ENCODE measurements at places on chromosomes 4 and X. TPM values are rescaled to one million over a fixed set of nuclear protein-coding genes. Genes with fewer than 3 reads are reported as not detected.

CSAG3 gene
- total RNA-seq = not detected

BEND4 gene
- 0.51 TPM for total RNA-seq

- H3K4me3 ChIP-seq = no peak overlapping the region
- no peaks in the 10 kb centered on the region for H3K36me3 ChIP-seq
- no peaks in the 10 kb centered on the region for H3K27me3 ChIP-seq
- DNase-seq = peak; percentile 76
Measured at GRCh38 chr4:7101692-7102515, 34.0 kb upstream of the GRPEL1 start.

DNA sequence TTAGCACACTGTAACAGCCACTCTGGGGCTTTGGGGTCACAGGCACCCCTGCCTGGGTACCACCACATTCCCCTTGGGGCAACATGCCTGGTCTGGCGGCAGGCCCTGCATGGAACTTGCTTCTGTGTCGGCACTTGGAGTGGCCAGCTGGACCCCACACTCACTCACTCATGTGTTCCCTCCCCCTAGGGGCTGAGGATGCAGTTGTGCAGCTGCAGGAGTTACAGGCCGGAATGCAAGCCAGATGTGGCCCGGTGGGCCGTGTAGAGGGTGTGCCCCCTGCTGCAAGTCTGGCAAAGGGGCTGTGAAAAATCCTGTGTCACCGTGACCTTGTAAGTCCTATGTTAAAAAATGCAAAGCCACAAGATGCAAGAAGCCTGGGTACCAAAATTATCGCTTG is 34.2 kb downstream of the ATXN3L start:
- H3K4me3 ChIP-seq = no peak overlapping the region
- H3K36me3 ChIP-seq = no peaks in the 10 kb centered on the region
- no peak for DNase-seq

DNA sequence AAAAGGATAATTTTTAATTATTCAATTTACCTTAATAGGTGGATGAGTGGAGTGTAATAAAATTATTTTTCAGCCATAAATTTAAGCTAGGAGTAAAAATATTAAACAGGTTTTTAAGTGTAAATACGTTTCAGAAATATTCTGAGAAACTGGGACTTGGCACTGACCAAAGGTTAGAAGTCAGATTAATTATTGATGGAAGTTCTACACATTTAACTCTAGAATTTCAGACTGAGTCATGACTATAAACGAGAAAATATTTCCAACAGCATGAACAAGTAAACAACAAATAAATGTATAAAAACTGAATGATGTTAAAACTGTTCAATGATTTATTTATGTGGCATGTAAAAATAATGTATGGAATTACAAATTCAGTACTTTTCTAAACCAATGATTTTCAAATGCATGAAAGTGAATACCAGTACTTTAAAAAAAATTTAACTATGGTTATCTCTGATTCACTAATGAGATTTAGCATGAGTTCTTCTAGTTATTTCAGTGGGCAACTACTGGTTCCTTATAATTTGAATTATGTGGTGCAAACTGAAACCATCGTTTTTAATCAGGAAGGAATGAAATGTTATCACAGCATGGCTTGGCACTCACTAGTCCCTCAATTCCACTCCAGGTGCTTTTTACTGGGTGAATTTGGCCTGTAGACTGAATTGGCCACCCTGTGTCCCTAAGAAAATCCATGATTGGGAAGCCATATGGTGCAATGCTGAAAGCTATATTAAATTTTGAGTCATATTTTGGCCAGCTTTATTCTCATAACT is 244.2 kb downstream of the FSTL5 start:
- no peaks in the 10 kb centered on the region for H3K36me3 ChIP-seq
- H3K27ac ChIP-seq = no peak overlapping the region
- no peaks in the 10 kb centered on the region for H3K4me1 ChIP-seq

DNA sequence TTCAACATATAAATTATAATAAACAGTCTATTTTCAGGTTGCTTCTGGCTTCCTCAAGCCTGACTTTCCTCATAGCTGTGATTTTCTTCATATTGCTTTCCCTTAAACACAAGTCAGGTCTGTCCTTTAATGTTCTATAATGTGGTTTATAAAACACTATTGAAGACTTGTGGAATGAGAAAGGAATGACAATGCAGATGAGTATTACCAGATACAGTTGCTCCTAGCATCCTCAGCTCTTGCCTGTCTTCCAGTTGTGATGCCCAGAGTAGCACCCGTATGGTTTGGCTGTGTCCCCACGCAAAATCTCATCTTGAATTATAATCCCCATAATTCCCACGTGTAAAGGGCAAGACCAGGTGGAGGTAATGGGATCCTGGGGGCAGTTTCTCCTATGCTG is 265.7 kb upstream of the BOD1L1 start:
- no peak overlapping the region for H3K4me3 ChIP-seq
- peaks cover 5% of the 10 kb centered on the region for H3K4me1 ChIP-seq
- H3K27me3 ChIP-seq = no peaks in the 10 kb centered on the region
- H3K27ac ChIP-seq = no peak overlapping the region
- no peaks in the 10 kb centered on the region for H3K36me3 ChIP-seq

- no peak overlapping the region for H3K4me3 ChIP-seq
- no peaks in the 10 kb centered on the region for H3K27me3 ChIP-seq
- no peak overlapping the region for H3K27ac ChIP-seq
- peaks cover 3% of the 10 kb centered on the region for H3K4me1 ChIP-seq
- no peaks in the 10 kb centered on the region for H3K36me3 ChIP-seq
Measured at GRCh38 chr4:37758226-37758625, 68.3 kb upstream of the PGM2 start.

GRCh38 chr4:25663781-25664180 is 8.1 kb downstream of the SLC34A2 start:
- no peaks in the 10 kb centered on the region for H3K27me3 ChIP-seq
- peak; percentile 35 for DNase-seq
- H3K4me1 ChIP-seq = no peaks in the 10 kb centered on the region
- H3K4me3 ChIP-seq = no peak overlapping the region
- H3K36me3 ChIP-seq = no peaks in the 10 kb centered on the region

DNA sequence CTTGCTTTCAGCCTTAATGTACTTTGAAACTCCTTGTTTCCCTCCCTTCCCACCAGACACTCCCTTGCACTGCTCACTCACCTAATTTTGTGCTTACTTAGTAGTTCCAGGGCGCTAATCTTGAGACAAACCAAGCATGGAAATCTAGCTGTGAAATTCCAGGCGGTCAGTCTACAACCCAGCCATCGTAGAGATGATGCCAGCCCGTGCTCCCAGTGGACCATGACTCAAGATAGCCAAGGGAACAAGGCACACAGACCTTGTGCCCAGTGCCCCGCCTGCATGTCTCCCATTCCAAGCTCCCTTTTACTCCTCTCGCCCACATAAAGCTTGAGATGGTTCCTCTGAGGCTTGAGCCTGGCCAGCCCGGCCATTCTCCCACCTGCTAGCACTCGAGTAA is 11.1 kb downstream of the TREX2 start:
- no peaks in the 10 kb centered on the region for H3K27me3 ChIP-seq
- H3K36me3 ChIP-seq = no peaks in the 10 kb centered on the region

- no peak overlapping the region for H3K27ac ChIP-seq
- no peaks in the 10 kb centered on the region for H3K4me1 ChIP-seq
- no peak overlapping the region for H3K4me3 ChIP-seq
- no peaks in the 10 kb centered on the region for H3K27me3 ChIP-seq
Measured at GRCh38 chr4:26238426-26238777, 82.4 kb upstream of the RBPJ start.

GRCh38 chr4:121771869-121772268 is 6.9 kb upstream of the SMIM43 start:
- H3K27me3 ChIP-seq = no peaks in the 10 kb centered on the region
- no peaks in the 10 kb centered on the region for H3K4me1 ChIP-seq
- H3K27ac ChIP-seq = no peak overlapping the region
- no peak overlapping the region for H3K4me3 ChIP-seq

GRCh38 chr4:2850966-2851798 is 7.5 kb downstream of the ADD1 start:
- no peak for DNase-seq
- H3K4me1 ChIP-seq = peaks cover 19% of the 10 kb centered on the region
- no peak overlapping the region for H3K27ac ChIP-seq
- H3K27me3 ChIP-seq = no peaks in the 10 kb centered on the region
